ENCODE measurements at places on chromosomes 6 and 20. TPM values are rescaled to one million over a fixed set of nuclear protein-coding genes. Genes with fewer than 3 reads are reported as not detected.
A peak's percentile ranks its signal among the peaks of the same experiment; 100 is the strongest.

DNA sequence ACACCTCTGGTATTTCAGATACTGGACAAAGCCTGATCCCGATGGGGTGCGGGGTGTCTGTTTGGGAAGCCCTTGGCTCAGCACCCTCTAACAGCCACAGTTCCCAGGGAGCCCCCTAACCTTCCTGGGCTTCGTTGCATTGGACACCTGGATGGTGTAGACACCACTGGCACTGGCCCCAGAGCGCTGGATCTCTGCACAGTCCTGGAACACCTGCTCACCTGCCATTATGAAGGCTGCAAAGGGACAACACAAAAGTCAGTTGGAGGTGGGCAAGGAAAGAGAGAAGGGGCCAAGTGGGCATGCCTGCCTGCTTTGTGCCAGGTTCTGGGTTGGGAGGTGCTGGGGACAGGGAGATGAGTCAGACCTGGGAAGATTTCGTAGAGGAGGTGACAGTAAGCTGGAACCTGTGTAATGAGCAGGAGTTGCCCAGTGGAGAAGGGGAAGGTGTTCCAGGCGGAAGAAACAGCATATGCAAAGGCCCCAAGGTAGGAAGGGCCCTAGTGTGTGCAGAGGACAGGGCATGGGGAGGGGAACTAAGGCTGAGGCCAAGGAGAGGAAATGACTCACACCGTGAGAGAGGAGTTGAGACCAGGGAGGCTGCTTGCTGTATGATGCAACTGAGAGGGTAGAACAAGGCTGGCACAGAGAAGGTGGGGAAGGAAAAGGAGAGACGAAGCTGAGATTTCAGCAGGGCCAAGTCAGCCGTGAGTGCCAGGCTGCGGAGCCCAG lies 34.9 kb downstream of the ANGPT4 start:
- H3K27me3 ChIP-seq: no peaks in the 10 kb centered on the region
- H3K4me3 ChIP-seq: no peak overlapping the region
- H3K4me1 ChIP-seq: peaks cover 4% of the 10 kb centered on the region

DNA sequence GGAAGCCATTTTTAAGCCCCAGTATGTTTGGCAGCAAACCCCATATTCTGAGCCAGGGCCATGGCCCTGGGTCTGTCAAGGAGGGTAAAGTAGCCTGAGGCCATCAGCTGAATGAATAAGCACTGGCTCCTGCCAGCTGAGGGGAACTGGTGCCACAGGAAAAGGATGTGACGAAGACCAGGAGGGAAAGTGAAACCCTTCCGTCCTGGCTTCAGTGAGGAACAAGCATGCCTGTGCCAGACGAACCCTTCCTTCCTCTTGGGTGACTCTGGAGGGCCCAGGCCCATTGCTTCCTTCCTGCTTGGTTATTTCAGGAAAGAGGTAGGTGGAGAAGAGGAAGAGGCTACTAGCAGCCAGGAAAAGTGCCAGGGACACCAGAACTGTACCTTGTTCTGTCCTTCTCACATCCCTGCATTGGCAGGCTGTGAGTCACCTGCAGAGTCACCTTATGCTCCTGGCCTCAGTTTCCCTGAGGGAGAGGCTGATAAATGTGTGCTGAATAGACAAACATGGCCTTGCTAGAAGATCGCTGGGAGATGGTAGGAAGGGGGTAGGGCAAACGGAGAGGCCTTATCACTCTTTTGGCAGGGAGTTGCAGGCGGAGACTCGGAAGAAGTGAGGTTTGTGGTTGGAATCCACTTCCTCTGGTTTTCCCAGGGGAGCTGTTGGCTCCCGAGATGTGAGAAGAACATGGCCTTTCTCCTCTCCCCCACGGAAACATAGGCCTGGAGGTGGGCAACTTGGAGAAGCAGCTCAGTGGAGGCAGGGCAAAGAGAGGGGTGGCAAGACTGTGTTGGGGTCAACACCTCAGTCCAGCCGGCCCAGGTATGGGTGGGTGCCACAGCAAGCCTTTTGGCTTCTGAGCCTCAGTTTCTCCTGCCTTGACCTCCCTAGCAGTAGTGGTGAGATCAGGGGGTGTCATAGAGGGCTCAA lies 37.4 kb downstream of the COX4I2 start:
- peaks cover 7% of the 10 kb centered on the region for H3K36me3 ChIP-seq
- H3K4me1 ChIP-seq: peaks cover 70% of the 10 kb centered on the region
- H3K27me3 ChIP-seq: no peaks in the 10 kb centered on the region

The NDUFAF5 gene
- total RNA-seq: 51.4 TPM

DNA sequence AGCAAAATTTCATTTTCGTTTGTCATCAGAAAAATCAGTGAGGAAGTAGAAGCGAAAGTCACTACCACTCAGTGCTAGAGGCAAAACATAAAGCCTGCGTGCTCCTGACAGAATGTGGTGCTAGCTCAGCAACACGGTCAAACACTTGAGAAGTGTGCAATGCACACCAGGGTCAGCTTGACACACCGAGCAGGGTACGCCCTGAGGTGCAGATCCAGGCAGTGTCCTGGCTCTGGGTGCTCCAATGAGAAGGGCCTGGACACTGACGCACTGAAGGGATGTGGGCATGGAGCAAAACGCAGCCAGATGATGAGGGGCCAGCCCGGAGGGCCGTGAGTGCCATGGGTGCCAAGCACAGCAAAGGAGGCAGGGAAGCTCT lies 5.9 kb downstream of the RNASET2 start:
- H3K27ac ChIP-seq: peak overlapping the region; percentile 95
- no peaks in the 10 kb centered on the region for H3K27me3 ChIP-seq
- peaks cover 31% of the 10 kb centered on the region for H3K36me3 ChIP-seq
- peak overlapping the region; percentile 86 for H3K4me3 ChIP-seq
- peak; percentile 85 for DNase-seq
- peaks cover 72% of the 10 kb centered on the region for H3K4me1 ChIP-seq

GRCh38 chr20:47971058-47971791 lies 185.9 kb upstream of the SULF2 start:
- no peaks in the 10 kb centered on the region for H3K27me3 ChIP-seq
- H3K4me3 ChIP-seq: no peak overlapping the region
- no peaks in the 10 kb centered on the region for H3K4me1 ChIP-seq
- H3K27ac ChIP-seq: no peak overlapping the region
- no peaks in the 10 kb centered on the region for H3K36me3 ChIP-seq

DNA sequence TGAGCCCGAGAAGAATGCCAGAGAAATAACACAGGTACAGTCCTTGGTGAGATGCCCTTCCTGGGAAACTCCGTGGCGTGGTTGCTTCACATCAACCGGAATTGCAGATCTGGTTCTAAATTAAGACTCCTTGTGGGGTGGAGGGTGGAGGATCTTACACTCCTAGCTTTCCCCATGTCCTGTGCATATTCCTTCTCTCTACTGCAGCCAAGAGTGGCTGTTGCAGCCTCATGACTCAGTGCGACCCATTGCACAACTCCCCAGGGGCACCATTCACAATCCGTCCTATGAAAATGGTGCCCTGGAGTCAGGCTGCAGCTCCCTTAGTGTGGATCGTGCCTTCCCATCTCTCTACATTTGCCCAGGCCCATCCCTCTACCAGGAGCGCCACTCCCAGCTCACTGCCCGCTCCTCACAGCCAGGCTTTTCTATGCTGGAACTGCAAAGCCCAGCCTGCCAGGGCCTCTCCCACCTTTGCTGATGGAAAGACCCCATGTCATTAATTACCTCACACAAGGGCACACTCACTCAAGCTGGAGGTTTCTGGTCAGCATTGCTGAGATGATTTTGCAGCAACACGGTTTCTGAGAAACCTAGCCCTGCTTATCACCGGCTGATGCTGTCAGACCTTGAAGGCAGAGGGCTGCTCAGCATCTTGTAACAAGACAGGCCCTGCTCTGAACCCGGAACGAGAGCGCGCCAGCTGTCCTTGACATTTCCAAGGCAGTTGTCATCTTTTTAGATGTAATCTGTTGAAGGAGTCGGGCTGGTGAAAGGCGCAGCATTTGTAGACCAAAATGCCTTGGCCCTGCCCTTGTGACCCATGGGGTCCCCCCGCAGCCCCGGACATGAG lies 39.7 kb downstream of the SIRPA start:
- H3K27ac ChIP-seq: no peak overlapping the region
- no peaks in the 10 kb centered on the region for H3K27me3 ChIP-seq
- no peak overlapping the region for H3K4me3 ChIP-seq
- no peaks in the 10 kb centered on the region for H3K4me1 ChIP-seq

The UFL1 gene
- 19.1 TPM for total RNA-seq

All from CD4-positive, CD25-positive, alpha-beta regulatory T cell (primary cell).